Stimulated activated CD8-positive, alpha-beta memory T cell treated with anti-CD3 and anti-CD28 coated beads, Interleukin-15, amount 100 ng/mL, for 48 hours (primary cell): ENCODE measurements at places on chromosomes 7 and 10.

DNA sequence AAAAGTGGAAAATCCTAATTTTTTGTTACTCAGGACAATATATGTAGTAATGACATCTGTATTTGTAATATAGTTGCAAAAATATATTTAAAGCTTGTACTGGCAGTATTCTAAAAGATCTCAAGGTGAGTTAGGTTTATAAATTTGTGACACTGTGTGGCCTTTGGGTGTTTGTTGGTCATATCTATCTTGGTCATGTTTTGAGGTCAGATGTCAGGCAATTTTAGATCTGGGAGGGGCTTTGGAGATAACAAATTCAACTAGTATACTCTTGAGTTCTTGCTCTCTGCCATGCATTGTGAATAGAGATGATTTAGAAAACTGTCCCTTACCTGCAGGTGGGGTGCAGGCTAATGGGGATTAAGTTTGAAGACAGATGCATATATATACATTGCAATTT is 3.1 kb downstream of the TBC1D12 start:
- DNase-seq: no peak

DNA sequence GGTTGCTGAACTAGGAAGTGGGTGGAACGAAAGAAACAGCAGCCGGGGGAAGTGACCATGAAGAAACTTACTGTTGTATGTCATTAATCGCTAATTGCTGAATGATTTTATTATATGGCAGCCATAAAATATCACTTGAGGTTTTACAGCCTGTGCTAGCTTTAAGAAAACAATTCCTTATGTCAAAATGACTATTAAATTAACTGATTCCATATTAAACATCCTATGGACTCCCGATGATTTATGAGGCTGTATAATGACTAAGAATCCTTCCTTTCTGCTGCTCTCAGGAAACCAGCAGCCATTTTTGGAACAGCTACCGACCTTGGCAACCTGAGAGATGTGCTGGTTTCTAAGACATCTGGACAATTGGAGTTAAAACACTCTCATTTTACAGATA is 421.9 kb downstream of the SORCS3 start:
- DNase-seq: no peak

DNA sequence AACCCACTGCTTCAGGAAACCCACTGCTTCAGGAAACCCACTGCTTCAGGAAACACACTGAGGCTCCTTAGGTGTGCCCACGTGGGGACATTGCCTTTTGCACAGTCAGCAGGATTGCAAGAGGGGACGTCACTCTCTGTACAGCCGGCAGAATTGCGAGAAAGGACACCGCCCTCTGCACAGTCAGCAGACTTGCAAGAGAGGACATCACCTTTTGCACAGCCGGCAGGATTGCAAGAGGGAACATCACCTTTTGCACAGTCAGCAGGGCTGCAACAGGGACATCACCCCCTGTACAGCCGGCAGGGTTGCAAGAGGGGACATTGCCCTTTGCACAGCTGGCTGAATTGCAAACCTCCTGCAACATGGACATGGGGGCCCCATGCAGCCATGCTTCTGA is 407.6 kb downstream of the GLRX3 start:
- no peak for DNase-seq

GRCh38 chr7:127903892-127904669 is 127.2 kb downstream of the LRRC4 start:
- no peak for DNase-seq

- no peak for DNase-seq
Observed at GRCh38 chr10:16883084-16883483, 65.9 kb upstream of the RSU1 start.
